ENCODE measurements at places on chromosomes 2 and 18. TPM values are rescaled to one million over a fixed set of nuclear protein-coding genes. Genes with fewer than 3 reads are reported as not detected.

The HOXD12 gene
- not detected for total RNA-seq

The LYPD6 gene
- total RNA-seq = 1.5 TPM

The CYTIP gene
- total RNA-seq = 5.5 TPM

The LIMS3 gene
- total RNA-seq = 9.6 TPM

The C2orf66 gene
- total RNA-seq = not detected

The REG3A gene
- total RNA-seq = not detected

The IL1R2 gene
- 3.3 TPM for total RNA-seq

DNA sequence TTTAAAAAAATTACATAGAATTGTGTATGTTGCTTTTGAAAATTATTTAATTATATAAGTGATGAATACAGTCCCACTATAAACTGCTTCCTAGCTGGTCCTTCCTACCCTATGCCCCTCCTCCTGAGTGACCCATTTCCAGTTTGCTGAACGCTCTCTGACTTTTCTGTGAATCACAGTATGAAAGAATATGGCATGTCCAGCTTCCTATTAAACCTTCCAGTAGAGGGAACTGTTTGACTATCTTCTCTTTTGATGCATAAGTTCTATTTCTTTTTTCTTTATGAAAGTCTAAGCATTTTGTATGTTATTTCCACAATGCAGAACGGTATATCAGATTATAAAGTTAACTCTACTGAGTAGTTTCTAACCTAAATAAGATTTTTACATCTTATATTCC is 41.3 kb downstream of the PSMG2 start:
- no peak for DNase-seq
- H3K27me3 ChIP-seq = no peaks in the 10 kb centered on the region
- no peaks in the 10 kb centered on the region for H3K36me3 ChIP-seq
- H3K4me1 ChIP-seq = no peaks in the 10 kb centered on the region
- H3K4me3 ChIP-seq = no peak overlapping the region

DNA sequence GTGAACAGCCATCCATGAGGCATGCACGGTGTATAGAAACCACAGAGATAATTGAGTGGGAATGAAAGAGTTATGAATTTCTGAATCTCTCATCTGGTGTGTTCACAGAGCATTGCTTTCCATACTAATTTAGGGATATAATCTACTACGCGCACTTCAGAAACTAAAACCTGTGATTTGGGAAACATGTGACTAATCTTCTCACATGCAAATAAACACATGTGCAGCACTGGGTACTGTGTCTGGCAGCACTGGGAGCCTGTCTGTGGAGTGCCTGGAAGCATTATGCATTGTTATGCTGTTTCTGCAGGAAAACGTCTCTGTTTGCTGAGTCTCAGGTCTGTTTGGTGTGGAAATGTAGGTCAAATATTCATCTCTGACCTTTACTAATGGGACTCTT is 287.3 kb downstream of the CMPK2 start:
- H3K36me3 ChIP-seq = no peaks in the 10 kb centered on the region
- no peak for DNase-seq
- no peaks in the 10 kb centered on the region for H3K4me1 ChIP-seq
- no peak overlapping the region for H3K27ac ChIP-seq
- no peaks in the 10 kb centered on the region for H3K27me3 ChIP-seq

DNA sequence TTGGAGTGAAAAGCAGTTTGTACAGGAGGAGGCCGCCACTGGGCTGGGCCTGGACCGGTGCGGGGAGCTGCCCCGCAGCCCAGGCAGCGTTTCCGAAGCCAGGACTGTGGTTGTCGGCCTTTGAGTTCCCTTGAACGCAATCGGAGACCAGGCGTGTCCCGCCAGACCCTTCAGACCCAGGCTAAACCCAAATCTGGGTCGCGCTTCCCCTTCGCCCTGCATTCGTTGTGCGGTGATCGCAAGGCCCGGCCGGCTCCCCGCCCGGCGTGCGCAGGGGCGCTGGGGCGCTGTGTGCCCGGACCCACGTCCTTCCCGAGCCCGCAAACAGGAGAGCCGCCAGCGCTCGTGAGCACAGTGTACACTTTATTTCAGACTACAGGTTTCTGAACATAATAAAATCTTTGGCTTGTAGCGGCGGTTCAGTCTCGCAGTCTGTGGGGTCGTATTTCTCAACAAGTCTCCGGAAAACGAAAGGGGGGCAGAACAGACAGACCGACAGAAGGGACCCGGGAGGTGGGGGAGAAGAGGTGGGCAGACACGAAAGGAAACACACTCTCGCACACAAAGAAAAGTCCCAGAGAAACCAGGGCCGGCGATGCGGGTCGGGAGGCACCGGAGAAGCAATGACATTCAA is 5.5 kb downstream of the EN1 start:
- peaks cover 58% of the 10 kb centered on the region for H3K27me3 ChIP-seq
- no peak overlapping the region for H3K4me3 ChIP-seq

DNA sequence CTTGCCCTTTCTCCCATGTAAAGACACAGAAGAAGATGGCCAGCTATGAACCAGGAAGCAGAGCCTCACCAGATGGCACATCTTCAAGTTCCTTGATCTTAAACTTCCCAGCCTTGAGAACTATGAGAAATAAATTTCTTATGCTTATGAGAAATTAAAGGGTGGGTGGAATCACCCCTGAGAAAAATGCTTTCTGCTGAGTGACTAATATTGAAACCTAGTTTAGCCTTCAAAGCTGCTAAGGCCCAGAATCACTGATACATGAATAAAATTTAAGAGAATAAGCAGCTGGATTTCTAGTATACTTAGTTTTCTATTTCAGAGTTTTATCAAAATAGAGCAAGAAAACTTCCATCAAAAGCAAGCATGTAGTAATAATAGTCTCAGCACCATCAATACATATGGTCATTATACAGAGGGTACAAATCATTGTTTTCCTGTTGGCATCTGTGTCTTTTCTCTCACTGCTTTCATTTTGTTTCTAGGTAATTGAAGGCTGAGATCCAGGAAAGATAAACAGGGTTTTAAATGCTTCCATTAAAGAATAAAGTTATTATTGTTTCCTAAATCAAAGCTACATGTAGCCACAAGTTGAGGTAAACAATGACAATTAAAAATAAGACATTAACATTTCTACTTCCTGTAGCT is 53.3 kb upstream of the COL5A2 start:
- no peaks in the 10 kb centered on the region for H3K36me3 ChIP-seq
- no peaks in the 10 kb centered on the region for H3K4me1 ChIP-seq
- no peak overlapping the region for H3K27ac ChIP-seq
- no peak for DNase-seq

GRCh38 chr18:59823596-59824195 is 76.1 kb upstream of the PMAIP1 start:
- peak; percentile 70 for DNase-seq
- H3K27ac ChIP-seq = no peak overlapping the region
- no peaks in the 10 kb centered on the region for H3K27me3 ChIP-seq
- H3K4me3 ChIP-seq = no peak overlapping the region

DNA sequence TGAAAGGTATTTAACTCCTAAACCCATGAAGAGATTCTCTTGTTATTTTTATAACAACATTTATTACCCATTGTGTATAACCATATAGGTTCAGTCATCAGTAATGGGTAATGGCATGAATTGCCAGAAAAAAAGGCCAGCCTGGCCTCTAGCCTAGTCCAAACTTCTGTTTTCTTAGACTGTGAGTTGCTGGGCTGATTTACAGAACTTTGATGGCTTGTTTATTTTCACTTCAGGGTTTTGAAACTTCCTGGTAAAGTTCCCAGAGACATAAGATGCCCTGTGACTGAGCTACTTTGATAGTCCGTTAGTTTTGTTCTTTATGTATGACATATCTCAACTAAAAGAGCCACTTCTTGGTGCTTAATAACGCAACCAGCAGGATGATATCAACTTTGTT is 164.8 kb downstream of the METTL4 start:
- no peaks in the 10 kb centered on the region for H3K36me3 ChIP-seq
- H3K4me3 ChIP-seq = no peak overlapping the region
- DNase-seq = no peak
- H3K4me1 ChIP-seq = no peaks in the 10 kb centered on the region

DNA sequence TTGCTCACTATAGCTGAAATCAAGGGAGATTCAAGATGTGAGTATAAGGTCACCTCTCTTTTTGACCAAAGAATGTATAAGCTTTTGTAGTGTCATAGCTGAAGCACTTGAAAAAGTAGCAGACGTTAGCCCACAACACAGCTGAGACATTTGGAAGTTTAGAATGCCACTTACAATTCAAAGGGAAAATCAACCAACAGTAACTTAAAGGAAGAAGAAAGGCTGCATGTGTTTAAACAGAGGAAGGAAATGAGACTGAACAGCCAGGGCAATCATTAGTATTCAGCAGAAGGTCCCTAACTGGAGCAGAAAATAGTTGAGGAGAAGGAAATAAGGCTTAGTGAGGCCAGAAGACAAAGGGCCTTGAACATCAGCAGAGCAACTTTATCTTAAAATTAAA is 23.5 kb upstream of the SCG2 start:
- no peak for DNase-seq
- H3K27me3 ChIP-seq = no peaks in the 10 kb centered on the region
- no peak overlapping the region for H3K4me3 ChIP-seq
- no peaks in the 10 kb centered on the region for H3K36me3 ChIP-seq
